ENCODE measurements at places on chromosomes 7 and 10.

GRCh38 chr7:117731455-117731854, 141.8 kb downstream of the CTTNBP2 start:
- DNase-seq, result no peak

GRCh38 chr7:131489881-131490280, 66.5 kb downstream of the PODXL start:
- DNase-seq, result no peak

DNA sequence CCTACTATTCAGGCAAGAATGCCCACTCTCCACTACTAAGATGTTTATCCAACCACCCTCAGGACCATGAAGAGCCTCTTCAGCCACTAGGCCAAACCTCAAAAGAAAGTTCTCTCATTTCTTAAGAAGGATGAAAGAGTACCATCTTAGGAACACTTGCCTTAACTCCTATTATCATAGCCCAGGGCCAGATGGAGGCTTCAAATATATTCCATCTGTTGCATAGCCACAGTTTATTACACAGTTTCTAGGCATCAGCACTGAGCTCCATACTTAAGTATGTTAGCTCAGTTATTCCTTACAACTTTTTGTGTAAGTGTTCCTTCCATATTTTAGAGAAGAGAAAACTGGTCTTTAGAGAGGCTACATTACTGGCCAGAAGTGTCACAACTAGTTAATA, 37.4 kb upstream of the YAE1 start:
- no peak for DNase-seq

DNA sequence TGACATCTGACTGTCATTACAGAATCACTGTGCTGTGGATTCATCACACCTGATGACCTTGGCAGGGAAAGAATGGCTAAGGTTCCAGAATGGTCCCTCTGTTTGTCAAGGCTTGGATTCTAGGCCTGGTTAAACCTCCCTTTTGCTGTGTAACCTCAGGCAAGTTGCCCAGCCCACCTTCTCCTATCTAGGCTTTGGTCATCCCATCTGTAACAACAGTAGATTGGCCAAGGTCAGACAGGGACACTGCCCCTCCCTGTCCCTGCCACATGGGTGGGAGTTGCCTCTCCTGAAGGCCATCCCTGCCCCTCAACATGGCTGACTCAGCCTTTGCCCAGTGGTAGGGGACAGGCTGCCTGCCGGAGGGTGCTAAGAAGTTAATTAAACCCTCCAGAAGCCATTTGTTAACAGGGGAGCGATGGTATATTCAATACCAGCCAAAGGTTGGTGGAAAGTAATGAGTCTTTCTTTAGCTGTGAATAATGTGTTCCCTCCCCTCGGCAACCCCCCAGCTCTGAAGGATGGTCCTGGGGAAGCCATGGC, 149.8 kb upstream of the PCBD1 start:
- DNase-seq, result no peak

- DNase-seq, result no peak
These were observed 13.0 kb upstream of the ADAMTS14 start for GRCh38 chr10:70659306-70659705.
